ENCODE measurements at places on chromosomes 11 and 22.
A peak's percentile ranks its signal among the peaks of the same experiment; 100 is the strongest.

GRCh38 chr11:117204283-117205080 is 5.3 kb downstream of the TAGLN start:
- H3K36me3 ChIP-seq, result peaks cover 9% of the 10 kb centered on the region
- no peak for DNase-seq
- H3K4me1 ChIP-seq, result peaks cover 6% of the 10 kb centered on the region
- H3K27ac ChIP-seq, result peak overlapping the region; percentile 23
- no peak overlapping the region for H3K4me3 ChIP-seq
- no peaks in the 10 kb centered on the region for H3K27me3 ChIP-seq

GRCh38 chr11:104333977-104334376 is 170.0 kb upstream of the PDGFD start:
- no peak overlapping the region for H3K27ac ChIP-seq
- H3K27me3 ChIP-seq, result no peaks in the 10 kb centered on the region
- no peaks in the 10 kb centered on the region for H3K4me1 ChIP-seq

- H3K36me3 ChIP-seq, result no peaks in the 10 kb centered on the region
- no peaks in the 10 kb centered on the region for H3K4me1 ChIP-seq
- DNase-seq, result peak; percentile 43
- no peaks in the 10 kb centered on the region for H3K27me3 ChIP-seq
These were observed 374.7 kb upstream of the LARGE1 start for GRCh38 chr22:34294986-34295385.

GRCh38 chr22:33962409-33962808 is 42.1 kb upstream of the LARGE1 start:
- H3K4me1 ChIP-seq, result no peaks in the 10 kb centered on the region
- no peak overlapping the region for H3K4me3 ChIP-seq
- H3K27me3 ChIP-seq, result no peaks in the 10 kb centered on the region
- no peak overlapping the region for H3K27ac ChIP-seq
- no peak for DNase-seq

GRCh38 chr22:24416095-24416494 is 11.3 kb upstream of the ADORA2A start:
- H3K4me1 ChIP-seq, result no peaks in the 10 kb centered on the region
- H3K4me3 ChIP-seq, result no peak overlapping the region
- peaks cover 7% of the 10 kb centered on the region for H3K36me3 ChIP-seq
- no peak for DNase-seq
- H3K27ac ChIP-seq, result no peak overlapping the region

DNA sequence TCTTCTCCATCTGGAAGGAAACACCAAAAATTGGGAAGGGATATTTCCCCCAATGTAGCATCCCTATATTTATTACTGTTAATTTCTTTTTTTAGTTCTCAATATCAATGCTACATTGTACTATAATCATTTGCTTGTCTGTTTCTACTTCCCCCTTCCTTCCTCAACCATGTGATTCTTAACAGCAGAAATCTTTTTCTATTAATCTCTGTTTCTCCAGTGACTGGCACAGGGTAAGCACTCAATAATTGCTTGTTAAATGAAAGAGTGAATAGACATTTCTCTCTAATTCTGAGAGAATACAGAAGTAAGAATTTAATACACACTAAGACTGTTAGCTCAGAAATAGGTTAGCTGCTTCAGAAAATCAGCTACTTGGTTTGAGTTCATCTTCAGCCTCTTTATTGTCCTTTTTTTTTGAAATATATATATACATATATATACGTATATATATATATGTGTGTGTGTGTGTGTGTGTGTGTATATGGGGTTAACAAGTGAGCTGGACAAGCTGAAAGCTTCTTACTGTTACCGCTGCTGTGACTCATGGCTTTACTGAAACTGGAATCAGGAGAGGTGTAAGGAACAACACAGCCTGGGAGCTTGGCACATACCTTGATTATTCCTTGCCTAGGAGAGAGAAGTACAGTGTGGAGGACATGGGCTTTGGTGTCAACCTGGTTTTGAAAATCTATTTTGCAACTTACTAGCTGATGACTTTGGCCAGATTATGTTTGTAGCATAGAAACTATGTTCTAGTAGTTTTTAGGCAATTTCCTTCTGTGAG is 26.2 kb upstream of the PDE3B start:
- H3K4me3 ChIP-seq, result no peak overlapping the region
- H3K27me3 ChIP-seq, result no peaks in the 10 kb centered on the region
- DNase-seq, result peak; percentile 61
- no peak overlapping the region for H3K27ac ChIP-seq

DNA sequence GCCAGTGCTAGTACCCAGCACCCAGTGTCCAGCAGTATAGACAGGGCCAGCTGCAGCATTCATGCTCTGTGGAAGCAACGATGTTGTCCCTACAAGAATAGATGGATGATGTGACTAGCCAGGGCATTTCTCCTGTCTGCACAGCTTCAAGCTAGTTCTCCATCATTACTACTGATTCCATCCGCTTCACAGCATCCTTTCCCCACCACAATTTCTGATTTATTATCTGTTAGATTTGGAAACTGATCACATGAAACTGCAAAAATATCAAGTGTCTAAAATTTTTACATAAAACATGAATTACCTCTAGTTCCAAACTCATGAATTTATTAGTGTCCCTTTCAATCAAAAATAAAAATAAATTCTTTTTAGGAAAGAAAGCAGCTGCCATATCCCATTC is 138.9 kb upstream of the POU2AF2 start:
- H3K27ac ChIP-seq, result no peak overlapping the region
- H3K4me3 ChIP-seq, result no peak overlapping the region
- no peaks in the 10 kb centered on the region for H3K27me3 ChIP-seq
- H3K4me1 ChIP-seq, result no peaks in the 10 kb centered on the region

- H3K36me3 ChIP-seq, result no peaks in the 10 kb centered on the region
- H3K27me3 ChIP-seq, result no peaks in the 10 kb centered on the region
- H3K27ac ChIP-seq, result no peak overlapping the region
- no peaks in the 10 kb centered on the region for H3K4me1 ChIP-seq
These were observed 6.3 kb upstream of the KCNJ5 start for GRCh38 chr11:128884703-128885338.

GRCh38 chr11:46240861-46241260 is 36.6 kb upstream of the CREB3L1 start:
- H3K27ac ChIP-seq, result no peak overlapping the region
- H3K4me3 ChIP-seq, result no peak overlapping the region
- H3K36me3 ChIP-seq, result no peaks in the 10 kb centered on the region
- DNase-seq, result no peak
- peaks cover 25% of the 10 kb centered on the region for H3K4me1 ChIP-seq

DNA sequence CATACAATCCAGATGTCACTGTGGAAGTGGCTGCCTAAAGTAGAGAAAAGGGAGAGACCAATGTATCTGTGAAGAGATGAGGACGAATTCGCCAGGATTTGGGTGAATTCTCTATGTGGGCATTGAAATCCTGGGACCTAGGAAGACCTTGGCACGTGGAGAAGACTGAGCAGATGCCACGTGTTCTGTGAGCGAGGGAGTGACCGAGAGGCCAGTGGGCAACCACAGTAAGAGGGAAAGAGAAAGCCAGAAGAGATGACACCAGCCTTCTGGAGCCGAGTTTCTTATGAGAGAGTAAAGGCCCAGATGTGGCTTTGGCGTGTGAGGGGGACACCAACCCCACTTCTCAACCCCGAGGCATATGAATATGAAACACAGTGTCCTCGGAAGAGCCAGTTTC is 228.1 kb downstream of the BUD13 start:
- H3K27me3 ChIP-seq, result no peaks in the 10 kb centered on the region
- no peak for DNase-seq
- H3K4me1 ChIP-seq, result no peaks in the 10 kb centered on the region
- H3K27ac ChIP-seq, result no peak overlapping the region
- no peak overlapping the region for H3K4me3 ChIP-seq

- H3K27me3 ChIP-seq, result no peaks in the 10 kb centered on the region
- peaks cover 5% of the 10 kb centered on the region for H3K4me1 ChIP-seq
- no peak for DNase-seq
- H3K27ac ChIP-seq, result no peak overlapping the region
These were observed 162.5 kb downstream of the SWAP70 start for GRCh38 chr11:9826390-9826789.

GRCh38 chr11:75035911-75036565 is 47.3 kb downstream of the NEU3 start:
- no peaks in the 10 kb centered on the region for H3K36me3 ChIP-seq
- H3K27me3 ChIP-seq, result no peaks in the 10 kb centered on the region
- peak; percentile 52 for DNase-seq
- H3K27ac ChIP-seq, result no peak overlapping the region
- H3K4me1 ChIP-seq, result no peaks in the 10 kb centered on the region

DNA sequence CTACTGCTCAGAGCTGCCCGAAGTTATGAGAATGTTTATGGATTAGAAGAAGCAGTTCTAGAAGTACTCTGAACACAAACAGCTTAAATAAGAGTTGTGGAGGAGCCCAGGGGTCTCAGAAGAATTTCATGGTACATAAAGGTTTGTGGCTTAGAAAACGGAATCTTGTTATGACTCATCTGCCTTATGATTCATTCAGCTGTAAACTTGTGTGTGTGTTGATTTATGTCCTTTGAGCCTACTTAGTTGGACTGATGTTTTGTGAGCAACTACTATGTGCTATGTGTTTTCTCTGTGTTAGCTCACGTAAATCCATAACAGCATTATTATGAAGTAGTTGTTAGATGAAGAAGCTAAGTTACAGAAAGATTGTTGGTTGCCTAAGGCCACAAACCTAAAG is 203.7 kb downstream of the PGR start:
- no peak overlapping the region for H3K4me3 ChIP-seq
- no peaks in the 10 kb centered on the region for H3K4me1 ChIP-seq
- no peak overlapping the region for H3K27ac ChIP-seq
- DNase-seq, result peak; percentile 26
- no peaks in the 10 kb centered on the region for H3K27me3 ChIP-seq

DNA sequence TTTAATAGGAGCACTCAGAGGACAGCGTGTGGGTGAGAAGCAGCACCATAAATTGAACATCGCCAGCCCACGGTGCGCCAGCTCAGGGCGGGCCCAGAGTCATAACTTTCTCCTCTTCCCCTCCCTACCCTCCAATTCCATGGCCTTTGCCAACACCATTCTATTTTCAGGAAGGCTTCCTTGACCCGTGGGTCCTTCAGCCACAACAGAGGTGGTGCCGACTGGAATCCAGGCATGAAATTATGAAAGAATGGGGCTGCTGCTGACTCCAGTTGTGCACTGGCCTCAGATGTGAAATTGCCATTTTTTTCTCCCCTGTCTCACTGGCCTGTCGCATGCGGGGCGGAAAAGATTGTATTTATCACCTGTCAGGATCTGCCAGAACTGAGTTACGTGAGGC is 345.9 kb downstream of the MIAT start:
- no peak overlapping the region for H3K4me3 ChIP-seq
- H3K36me3 ChIP-seq, result no peaks in the 10 kb centered on the region
- no peak overlapping the region for H3K27ac ChIP-seq
- H3K27me3 ChIP-seq, result no peaks in the 10 kb centered on the region

GRCh38 chr11:57868491-57868890 is 106.9 kb downstream of the CTNND1 start:
- H3K27me3 ChIP-seq, result no peaks in the 10 kb centered on the region
- H3K36me3 ChIP-seq, result no peaks in the 10 kb centered on the region
- H3K27ac ChIP-seq, result no peak overlapping the region
- no peak overlapping the region for H3K4me3 ChIP-seq

DNA sequence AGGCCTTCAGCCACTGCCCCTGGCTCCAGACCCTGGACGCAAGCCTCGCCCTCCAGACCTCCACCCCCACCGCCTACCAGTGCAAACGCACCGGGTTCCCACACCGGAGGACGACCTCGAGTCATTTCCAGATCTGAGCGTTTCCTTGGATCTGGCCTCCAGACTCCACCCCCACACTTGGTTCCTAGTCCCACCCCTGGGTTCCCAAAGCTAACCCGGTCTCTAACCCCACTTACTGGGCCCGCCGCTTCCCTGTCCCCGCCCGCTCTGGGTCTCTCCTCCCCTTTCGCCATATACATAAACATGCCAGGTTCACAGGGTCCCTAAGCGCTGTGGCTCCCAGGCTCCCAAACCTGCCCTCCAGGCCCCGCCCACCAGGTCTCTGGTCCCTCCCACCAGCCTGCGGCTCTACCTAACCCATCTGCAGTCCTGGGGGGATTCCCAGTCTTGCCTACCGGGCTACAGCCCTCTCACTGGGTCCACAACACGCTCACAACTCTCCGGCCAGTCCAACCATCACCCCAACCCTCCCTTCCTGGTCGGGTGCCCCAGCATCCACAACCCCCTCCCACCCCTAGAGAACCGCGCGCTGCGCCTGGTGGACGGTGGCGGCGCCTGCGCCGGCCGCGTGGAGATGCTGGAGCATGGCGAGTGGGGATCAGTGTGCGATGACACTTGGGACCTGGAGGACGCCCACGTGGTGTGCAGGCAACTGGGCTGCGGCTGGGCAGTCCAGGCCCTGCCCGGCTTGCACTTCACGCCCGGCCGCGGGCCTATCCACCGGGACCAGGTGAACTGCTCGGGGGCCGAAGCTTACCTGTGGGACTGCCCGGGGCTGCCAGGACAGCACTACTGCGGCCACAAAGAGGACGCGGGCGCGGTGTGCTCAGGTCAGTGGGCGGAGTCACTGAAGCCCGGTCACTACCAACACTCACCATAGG is 36.7 kb downstream of the CD6 start:
- no peaks in the 10 kb centered on the region for H3K4me1 ChIP-seq
- no peaks in the 10 kb centered on the region for H3K36me3 ChIP-seq
- H3K27me3 ChIP-seq, result no peaks in the 10 kb centered on the region
- no peak overlapping the region for H3K27ac ChIP-seq

- no peaks in the 10 kb centered on the region for H3K27me3 ChIP-seq
- H3K4me3 ChIP-seq, result no peak overlapping the region
- DNase-seq, result no peak
- H3K27ac ChIP-seq, result peak overlapping the region; percentile 68
- no peaks in the 10 kb centered on the region for H3K36me3 ChIP-seq
These were observed 13.2 kb upstream of the LINC01488 start for GRCh38 chr11:69468221-69468620.

- H3K27ac ChIP-seq, result no peak overlapping the region
- no peaks in the 10 kb centered on the region for H3K4me1 ChIP-seq
- H3K36me3 ChIP-seq, result peaks cover 14% of the 10 kb centered on the region
- no peaks in the 10 kb centered on the region for H3K27me3 ChIP-seq
- H3K4me3 ChIP-seq, result no peak overlapping the region
These were observed 3.8 kb upstream of the TM7SF2 start for GRCh38 chr11:65107751-65108468.

DNA sequence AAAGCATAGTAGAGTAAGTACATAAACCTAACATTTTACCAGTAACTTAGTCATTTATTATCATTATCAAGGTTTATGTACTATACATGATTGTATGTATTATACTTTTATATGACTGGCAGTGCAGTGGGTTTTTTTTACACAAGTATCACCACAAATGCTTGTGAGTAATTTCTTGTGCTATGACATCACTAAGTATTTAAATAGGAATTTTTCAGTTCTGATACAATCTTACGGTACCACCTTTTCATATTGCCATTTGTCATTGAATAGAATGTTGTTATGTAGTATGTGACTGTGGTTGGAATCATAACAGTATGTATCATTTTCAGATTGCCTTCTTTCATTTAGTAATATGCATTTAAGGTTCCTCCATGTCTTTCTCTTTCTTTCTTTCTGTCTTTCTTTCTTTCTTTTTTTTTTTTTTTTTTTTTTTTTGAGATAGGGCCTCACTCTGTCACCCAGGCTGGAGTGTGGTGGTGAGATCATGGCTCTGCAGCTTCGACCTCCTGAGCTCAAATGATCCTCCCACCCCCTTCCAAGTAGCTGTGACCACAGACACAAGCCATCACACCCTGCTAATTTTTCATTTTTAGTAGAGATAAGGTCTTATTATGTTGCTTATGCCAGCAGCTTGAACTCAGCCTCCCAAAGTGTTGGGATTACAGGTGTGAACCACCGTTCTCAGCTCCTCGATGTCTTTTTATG is 18.6 kb downstream of the ATM start:
- H3K4me1 ChIP-seq, result no peaks in the 10 kb centered on the region
- peaks cover 1% of the 10 kb centered on the region for H3K36me3 ChIP-seq
- no peak for DNase-seq
- no peak overlapping the region for H3K4me3 ChIP-seq

Data from small intestine (tissue), 16 donors.